ENCODE measurements at places on chromosomes 5 and 9.

DNA sequence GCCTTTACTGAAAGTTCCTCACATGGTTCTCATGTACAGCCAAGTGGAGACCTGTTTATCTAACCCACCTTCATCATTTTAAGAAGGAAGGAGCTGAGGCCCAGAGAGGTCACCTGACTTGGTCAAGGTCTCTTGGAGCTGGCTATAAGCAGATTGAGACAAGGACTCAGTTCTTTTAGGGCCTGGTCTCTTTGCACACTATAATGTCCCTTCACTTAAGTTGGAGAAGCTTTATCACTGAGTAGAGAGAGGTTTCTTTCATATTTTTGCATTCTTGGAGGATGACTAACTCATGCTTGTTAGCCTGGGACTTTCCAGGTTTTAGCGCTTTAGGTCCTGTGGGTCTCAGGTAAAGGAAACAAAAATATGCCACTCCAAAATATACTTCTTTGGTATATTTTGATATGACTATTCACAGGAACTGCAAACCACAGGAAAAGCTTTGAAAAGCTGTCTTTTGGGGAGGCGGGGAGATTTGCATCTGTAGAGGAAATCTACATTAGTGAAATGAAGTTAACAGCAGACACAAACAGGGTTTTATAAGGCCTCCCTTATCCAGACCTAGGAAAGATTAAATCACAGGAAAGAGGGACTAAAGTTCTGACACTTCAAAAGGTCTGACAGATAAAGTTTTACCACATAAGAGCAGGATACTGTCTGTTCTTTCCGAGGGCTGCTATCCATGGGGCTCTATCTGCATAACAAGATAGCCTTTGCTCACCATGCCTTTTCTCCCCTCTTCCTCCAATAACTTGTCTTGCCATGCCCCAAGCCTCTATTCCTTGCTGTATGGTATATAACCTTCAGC is 95.8 kb upstream of the ANKRD55 start:
- DNase-seq = no peak

DNA sequence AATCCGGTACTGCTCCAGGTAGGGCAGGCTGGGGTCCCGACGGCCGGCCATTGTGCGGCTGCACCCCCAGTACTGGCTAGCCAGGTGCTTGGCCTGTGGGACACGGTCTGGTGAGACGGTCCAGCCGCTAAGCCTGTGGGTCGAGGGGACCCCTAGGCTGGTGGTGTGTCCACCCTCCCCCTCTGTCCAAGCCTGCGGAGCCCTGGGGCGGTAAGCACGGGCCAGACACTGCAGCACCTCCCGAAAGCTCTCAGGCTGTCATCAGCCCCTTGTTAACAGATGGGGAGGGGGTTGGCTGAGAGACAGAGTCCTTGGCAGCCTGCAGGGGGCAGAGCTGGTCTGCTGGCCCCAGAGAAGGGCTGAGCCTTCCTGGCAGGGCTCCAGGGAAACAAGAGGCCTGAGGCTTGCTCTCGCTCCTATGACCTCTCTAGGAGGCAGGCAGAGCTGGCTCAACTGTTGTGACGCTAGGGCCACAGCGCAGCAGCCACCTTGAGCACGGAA is 11.8 kb upstream of the MRNIP start:
- no peak for DNase-seq

- DNase-seq = no peak
Measured at GRCh38 chr5:74934949-74935751, 69.0 kb upstream of the FAM169A start.

- no peak for DNase-seq
Measured at GRCh38 chr5:111163000-111163399, 61.2 kb upstream of the CAMK4 start.

GRCh38 chr5:84383296-84383815 is 1.3 kb downstream of the EDIL3 start:
- no peak for DNase-seq

DNA sequence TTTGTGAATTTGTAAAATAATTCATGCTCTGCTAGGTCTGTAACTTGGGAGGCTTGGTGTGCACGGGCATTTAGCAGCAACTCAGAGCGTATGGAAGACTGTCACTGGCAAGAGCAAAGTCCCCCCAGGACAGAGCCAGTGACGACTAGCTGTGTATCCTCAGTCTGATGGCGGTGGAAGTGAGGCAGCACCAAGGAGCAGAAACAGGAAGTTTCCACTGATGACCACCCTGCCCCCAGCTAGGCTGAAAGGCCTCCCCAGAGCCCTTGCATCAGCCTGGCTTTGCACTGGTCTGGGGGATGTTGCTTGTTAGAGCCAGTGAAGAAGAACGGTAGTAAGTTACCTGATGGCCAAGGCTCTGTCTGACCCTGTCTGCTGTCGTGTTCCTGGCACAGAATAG is 66.8 kb upstream of the ABL1 start:
- DNase-seq = no peak

GRCh38 chr9:101477214-101477613 is 41.6 kb upstream of the ALDOB start:
- DNase-seq = no peak

DNA sequence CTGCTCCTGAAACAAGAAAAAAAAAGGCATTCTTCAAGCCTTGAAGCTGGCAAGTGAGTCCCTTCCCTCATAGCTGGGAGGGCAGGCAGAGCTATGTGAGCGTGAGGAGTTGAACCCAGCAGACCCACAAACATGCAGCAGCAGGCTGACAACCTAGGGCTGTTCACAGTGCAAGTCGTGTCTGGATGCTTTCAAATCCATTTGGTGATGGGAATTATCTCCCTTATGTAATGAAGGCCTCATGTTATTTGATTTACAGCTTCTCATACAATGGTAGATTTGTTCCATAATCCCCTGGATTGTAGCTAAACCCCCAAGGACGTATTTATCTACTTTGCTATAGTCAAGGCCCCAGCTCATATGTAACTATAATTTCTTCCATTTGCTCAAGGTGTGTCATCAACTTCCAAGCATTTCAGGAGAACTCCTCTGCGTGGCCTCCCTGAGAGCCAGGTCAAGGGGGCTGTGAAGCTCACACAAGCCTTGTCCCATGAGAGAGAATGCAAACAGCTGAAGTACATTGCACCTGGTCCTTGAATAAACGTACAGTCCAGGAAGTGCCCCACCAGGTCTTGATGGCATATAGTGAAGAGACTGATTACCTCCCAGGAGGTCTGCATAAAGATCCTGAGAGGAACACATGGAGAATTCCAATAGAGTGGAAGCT is 124.8 kb upstream of the SLC1A3 start:
- no peak for DNase-seq

DNA sequence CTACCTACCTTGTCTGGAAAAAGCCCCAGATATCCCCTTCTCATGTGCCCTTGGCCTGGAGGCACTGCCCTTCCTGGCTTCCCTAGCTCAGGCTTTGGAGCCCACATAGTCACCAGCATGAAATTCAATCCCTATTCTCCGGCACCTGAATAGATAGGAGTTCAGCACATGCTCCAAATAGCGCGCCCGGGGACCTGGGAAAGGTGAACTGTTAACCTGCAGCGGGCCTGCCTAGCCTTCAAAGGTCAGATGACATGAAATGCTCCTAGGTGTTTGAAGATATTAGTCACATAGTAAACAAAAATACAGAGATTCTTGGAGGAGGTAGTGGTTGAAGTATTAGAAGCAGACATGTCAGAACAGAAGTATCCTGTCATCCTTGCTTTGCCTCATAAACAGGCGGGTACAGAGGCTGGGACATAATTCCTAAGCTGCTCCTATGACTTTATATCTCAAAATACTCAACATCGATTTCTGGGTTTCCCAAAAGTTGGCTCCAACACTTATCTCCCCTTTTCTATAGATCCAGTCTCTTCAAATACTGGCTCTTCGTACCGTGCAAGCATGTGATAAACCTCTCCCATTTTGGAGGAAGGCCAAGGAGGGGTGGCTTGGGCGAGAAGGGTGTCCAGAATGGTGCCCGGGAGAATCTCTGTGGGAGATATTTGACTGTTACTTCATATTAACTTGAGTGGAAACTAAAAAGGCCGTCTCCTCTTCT is 88.0 kb upstream of the ANKH start:
- no peak for DNase-seq

DNA sequence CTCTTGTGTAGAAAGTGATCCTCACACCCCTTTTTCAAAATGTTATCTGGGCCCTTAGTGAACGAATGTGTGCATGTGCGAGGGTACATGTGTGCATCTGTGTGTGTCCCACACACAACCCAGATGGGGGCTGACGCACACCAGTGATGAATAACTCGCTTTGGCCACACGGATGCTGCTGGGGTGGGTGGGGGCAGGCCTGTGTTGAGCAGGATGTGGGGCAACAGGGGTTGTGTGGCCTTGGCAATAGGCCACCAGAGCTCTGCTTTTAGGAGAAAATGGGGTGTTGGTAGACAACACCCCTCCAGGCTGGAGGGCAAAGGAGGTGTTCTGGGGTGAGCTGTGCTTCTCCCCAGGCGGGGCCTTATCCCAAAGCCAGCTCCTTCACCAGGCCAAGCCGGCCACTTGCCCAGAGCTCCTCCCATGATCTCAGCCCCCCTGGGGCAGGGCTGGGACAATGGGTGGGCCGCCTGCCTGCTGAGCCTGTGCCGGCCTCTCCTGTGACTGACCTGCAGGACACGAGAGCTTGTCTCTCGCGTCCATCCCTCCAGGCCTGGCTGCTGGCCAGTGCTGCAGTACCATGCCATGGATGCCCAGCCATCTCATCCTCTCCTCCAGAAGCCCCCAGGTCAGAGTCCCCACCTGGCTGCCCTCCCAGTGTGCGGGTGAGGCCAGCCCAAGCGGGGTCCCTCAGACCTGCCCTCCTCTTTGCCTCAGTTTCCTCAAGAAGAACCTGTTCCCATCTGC is 1.7 kb downstream of the DBN1 start:
- no peak for DNase-seq

DNA sequence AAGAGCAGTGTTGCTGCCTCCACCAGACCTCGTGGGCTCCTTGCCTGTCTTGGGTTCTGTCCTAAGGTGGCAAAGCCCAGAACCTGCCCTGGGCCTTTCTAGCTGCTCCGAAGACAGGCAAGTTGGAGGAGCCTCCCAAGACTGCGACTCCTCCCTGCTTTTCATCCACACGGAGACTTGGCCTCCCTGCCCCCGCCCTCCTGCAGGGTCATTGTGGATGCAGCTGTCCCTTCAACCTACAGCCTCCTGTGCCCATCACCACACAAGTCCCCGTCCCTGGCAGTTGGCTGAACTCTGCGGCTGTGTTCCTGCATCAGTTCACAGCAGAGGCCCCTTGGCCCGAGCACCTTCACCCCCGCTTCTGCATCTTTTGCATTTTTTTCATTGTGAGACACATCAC is 59.2 kb downstream of the WNK2 start:
- DNase-seq = no peak

DNA sequence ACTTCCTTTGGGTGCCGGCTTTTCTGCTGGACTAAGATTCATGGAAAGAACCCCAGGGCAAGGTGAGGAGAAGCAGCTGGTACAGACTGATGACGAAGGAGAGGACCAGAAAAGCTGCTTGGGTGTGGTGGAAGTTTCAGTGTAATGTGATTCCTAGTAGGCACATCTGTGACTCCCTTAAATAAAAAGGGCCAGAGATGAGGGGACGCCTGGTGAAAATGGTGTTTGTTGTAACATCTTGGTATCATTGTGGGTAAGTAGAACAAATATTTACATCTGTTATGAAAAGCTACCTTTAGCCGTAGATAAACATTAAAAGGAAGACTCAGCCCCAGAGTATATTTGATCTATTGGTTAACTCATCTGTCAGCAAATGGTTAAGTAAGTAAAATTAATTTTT is 33.8 kb downstream of the OTULINL start:
- no peak for DNase-seq

GRCh38 chr5:1003296-1003937 is 5.2 kb upstream of the NKD2 start:
- no peak for DNase-seq

DNA sequence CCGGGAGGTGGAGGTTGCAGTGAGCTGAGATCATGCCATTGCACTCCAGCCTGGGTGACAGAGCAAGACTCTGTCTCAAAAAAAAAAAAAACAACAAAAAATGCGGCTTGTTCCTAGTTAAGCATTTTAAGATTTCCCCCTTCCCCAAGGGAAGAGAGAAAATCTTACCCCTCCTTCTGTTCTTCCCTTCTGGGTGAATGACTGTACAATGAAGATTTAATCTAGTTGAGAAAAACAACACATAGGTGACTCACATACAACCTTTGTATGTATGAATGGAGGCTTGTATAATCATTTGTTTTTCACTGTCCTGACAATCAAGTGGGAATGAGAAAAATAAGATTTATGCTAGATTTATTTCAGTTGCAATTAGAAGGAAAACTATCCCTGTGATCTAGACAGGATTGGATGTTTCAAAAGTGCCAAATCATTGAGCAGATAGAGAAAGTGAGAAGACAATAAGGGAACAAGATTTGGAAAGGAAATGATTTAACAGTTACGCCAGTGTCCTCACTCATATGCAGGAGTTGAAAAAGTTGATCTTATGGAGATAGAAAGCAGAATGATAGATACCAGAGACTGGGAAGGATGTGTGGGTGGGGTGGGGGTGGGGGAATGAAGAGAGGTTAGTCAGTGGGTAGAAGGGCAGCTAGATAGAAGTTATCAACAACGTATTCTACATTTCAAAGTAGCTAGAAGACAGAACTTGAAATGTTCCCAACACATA is 16.7 kb downstream of the GDA start:
- DNase-seq = no peak

- no peak for DNase-seq
Measured at GRCh38 chr5:113524927-113525326, 11.4 kb downstream of the YTHDC2 start.

- DNase-seq = no peak
Measured at GRCh38 chr5:32206053-32206452, 31.9 kb upstream of the GOLPH3 start.

DNA sequence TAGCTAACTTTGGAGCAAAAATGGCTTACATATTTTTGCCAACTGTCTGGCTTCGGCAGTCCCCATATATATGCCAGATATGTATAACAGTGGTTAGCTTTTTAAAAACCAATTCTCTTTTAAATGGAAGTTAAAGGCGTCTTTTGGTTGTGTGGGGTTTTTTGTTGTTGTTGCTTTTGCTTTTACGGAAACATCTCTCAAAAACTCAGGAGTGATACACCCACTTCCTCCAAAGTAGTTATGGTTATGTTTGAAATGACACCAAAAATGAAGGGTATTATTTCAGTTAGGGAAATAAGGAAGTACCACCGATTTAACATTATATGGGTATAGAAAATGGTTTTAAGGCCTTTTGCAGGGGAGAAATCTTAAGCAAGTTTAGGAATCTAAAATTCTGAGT is 2.3 kb downstream of the CNOT8 start:
- DNase-seq = no peak

GRCh38 chr9:124419832-124420489 is 4.7 kb upstream of the PSMB7 start:
- DNase-seq = no peak

DNA sequence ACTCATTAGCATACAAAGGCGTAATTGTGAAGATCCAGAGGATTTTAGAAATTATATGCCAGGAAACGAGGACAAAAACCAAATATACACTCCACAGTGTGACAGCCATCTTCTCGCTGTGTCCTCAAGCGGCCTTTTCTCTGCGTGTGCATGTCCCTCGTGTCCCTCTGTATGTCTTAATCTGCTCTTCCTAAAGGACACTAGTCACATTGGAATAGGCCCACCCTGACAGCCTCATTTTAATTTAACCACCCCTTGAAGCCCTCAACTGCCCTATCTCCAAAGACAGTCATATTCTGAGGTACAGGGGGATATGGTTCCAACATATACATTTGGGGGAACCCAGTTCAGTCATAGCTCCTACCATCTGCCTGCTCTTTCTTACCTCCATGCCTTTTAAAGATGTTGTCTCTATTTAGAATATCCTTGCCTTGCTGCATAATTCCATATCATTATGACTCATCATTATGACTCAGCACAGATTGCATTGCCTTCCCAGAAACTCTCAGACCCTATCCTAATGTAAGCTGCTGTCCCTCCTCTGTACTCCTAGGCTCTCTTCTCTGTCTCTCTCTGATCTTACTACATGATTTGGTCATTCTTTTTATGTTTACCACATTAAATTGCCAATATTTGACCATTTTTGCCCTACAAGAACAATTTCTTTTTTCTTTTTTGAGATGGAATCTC is 210.9 kb downstream of the AOPEP start:
- DNase-seq = no peak

Data from esophagus muscularis mucosa (tissue), 4 donors.